ENCODE measurements at places on chromosomes 4 and X. TPM values are rescaled to one million over a fixed set of nuclear protein-coding genes. Genes with fewer than 3 reads are reported as not detected.

GPC3 gene
- total RNA-seq, result not detected

PABPC1L2B gene
- total RNA-seq, result not detected

BBS7 gene
- 20.0 TPM for total RNA-seq

- no peak overlapping the region for H3K4me3 ChIP-seq
- peaks cover 19% of the 10 kb centered on the region for H3K27me3 ChIP-seq
- no peak overlapping the region for H3K27ac ChIP-seq
- no peaks in the 10 kb centered on the region for H3K36me3 ChIP-seq
These were observed 441.1 kb downstream of the KCNIP4 start for GRCh38 chr4:21507439-21507838.

HTN3 gene
- not detected for total RNA-seq

DNA sequence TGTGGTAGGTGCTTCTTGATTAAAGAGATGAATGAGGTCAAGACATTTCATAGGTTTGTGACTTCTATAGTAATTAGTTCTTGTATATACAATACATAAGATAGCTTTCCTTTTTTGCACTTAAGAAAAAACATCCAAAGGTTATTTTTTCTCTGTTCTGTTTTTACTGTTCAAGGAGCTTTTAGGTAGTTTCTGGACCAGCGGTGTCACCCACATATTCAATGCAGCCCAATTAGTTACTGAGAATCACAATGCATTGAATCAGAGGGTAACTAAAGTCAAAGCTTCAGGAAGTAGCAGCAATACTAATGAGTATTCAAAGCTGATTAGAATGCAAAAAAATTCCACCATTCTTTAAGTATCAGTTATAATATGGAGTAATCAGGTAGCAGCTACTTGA, 211.6 kb downstream of the SH2D1A start:
- H3K36me3 ChIP-seq, result no peaks in the 10 kb centered on the region
- DNase-seq, result no peak
- H3K27ac ChIP-seq, result no peak overlapping the region

DNA sequence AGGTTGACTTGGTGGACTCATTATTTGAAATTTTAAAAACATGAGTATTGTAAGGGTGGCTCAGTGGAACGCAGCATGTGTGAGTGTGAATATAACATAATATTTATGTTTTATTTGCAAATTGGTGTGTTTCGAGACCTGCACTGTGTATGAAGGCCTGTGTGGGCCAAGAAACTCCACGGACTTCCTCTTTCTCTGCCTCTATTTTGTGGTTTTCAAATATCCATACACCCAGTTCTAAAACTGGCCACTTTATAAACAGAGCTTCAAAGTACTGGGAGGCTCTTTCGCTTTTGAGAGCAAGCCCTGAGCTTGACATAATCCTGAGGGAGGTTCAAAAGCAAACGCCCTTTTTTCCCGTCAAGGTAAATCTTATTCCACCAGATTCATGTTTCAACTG, 187.7 kb downstream of the GPAT3 start:
- no peak overlapping the region for H3K4me3 ChIP-seq
- H3K36me3 ChIP-seq, result no peaks in the 10 kb centered on the region
- H3K4me1 ChIP-seq, result no peaks in the 10 kb centered on the region

DNA sequence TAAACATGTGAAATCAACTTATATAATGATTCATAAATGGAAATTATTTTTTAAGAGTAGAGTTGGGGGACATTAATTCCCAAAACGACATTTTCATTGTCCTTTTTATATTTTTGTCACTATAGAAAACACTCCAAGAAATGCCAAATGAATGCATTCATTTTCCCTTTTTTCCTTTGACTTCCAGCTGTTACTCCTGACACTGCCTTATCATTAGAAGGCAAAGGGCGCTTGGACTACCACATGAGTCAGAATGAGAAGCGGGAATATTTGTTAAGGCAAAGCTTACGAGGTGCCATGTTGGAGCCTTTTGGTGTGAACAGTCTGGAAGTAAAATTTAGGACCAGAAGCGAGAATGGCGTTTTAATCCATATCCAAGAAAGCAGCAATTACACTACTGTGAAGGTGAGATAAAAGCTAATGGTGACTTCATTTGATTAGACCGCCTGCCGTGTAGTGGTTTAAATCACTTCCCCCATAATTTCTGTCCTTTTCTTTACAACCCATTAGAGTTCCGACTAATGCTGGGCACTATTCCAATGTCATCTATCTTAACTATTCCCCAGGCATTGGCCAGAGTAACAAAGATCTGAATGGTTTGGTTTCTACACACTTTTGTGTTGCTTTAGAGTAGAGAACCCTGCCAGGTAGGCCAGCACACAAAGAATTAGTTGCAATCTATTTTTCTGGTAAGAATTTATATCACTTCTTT, 166.7 kb downstream of the FAT4 start:
- no peak overlapping the region for H3K27ac ChIP-seq
- no peaks in the 10 kb centered on the region for H3K27me3 ChIP-seq
- no peak overlapping the region for H3K4me3 ChIP-seq

- DNase-seq, result no peak
- no peak overlapping the region for H3K4me3 ChIP-seq
- no peaks in the 10 kb centered on the region for H3K36me3 ChIP-seq
- H3K4me1 ChIP-seq, result peaks cover 3% of the 10 kb centered on the region
- H3K27ac ChIP-seq, result no peak overlapping the region
- H3K27me3 ChIP-seq, result no peaks in the 10 kb centered on the region
These were observed 1.8 kb downstream of the TMEM35A start for GRCh38 chrX:101080326-101081124.

GRCh38 chrX:23327104-23327503, 7.5 kb upstream of the PTCHD1 start:
- DNase-seq, result no peak
- H3K27me3 ChIP-seq, result peaks cover 9% of the 10 kb centered on the region
- no peak overlapping the region for H3K4me3 ChIP-seq

PCDH7 gene
- 21.0 TPM for total RNA-seq

CXCL9 gene
- total RNA-seq, result not detected

GRCh38 chr4:72935462-72935861, 134.1 kb downstream of the COX18 start:
- H3K4me1 ChIP-seq, result no peaks in the 10 kb centered on the region
- DNase-seq, result no peak
- no peaks in the 10 kb centered on the region for H3K27me3 ChIP-seq
- H3K27ac ChIP-seq, result no peak overlapping the region

LINC00632 gene
- 12.7 TPM for total RNA-seq

SFRP2 gene
- not detected for total RNA-seq
